ENCODE measurements at places on chromosomes 5 and 9.

DNA sequence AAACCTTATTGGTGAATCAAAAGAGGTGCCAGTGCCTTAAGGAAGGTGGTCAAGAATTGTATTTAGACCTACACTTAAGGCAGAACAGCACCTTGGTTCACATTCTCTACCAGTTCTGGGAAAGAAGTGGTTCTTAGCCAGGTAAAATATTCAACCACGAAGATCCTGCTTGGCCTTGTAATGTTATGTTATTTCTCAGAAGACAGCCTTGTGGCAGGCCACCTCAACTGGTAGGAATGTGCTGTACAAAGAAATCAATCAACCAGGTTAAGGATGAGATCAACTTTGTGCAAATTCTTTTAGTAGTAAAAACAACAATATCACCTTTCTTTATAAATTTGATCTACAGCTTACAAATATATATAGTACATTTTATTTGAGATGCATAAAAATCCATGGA is 246.8 kb downstream of the ARRDC3 start:
- DNase-seq, result no peak

- no peak for DNase-seq
Measured at GRCh38 chr5:177361418-177362291, 3.9 kb downstream of the RGS14 start.

- no peak for DNase-seq
Measured at GRCh38 chr5:52784737-52785136, 3.0 kb upstream of the ITGA1 start.

- DNase-seq, result no peak
Measured at GRCh38 chr5:138905541-138905940, 30.4 kb upstream of the LRRTM2 start.

GRCh38 chr9:37406603-37407401 is 15.7 kb upstream of the GRHPR start:
- no peak for DNase-seq

DNA sequence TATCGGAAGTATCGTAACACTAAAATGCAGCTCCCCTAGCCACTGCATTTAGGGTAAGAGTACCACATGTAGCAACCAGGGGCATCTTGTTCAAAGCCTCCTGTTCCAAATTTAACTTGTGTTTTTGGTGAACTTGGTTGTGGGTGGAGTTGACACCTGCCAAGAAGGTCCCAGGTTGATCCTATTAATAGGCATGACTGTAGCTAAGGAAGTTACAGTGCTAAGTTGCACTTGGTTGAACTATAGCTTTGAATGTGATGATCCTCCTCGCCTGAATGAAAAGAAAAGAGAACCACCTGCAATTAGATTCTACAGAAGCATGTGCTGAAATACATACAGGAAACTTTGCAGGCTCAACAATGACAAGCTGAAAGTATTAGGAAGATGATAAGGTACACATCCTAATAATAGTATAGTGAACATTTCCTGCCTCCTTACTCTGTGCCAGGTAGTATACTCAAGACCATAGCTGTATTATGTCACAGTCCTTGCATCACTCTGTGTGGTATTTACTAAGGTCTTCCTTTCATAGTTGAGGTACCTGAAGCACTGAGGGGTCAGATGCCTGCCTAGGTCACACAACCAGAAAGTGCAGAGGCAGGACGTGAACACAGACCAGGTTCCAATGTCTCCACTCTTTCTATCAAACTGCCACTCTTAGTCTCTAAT is 64.5 kb upstream of the PIP5K1B start:
- DNase-seq, result no peak

- peak; percentile 77 for DNase-seq
Measured at GRCh38 chr9:124259158-124259808, 1.5 kb downstream of the NEK6 start.

DNA sequence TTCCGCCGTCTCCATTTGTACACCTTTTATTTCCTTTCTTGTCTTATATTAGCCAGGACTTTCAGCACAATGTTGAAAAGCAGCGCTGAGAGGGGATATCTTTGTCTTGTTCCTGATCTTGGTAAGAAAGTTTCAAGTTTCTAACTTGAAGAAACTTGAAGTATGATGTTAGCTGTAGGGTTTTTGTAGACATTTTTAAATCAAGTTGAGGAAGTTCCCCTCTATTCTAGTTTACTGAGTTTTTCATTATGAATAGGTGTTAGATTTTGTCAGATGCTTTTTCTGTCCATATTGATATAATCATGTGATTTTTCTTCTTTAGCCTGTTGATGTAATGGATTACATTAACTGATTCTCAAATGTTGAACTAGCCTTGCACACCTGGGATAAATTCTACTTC is 425.7 kb downstream of the PIK3R1 start:
- DNase-seq, result no peak

DNA sequence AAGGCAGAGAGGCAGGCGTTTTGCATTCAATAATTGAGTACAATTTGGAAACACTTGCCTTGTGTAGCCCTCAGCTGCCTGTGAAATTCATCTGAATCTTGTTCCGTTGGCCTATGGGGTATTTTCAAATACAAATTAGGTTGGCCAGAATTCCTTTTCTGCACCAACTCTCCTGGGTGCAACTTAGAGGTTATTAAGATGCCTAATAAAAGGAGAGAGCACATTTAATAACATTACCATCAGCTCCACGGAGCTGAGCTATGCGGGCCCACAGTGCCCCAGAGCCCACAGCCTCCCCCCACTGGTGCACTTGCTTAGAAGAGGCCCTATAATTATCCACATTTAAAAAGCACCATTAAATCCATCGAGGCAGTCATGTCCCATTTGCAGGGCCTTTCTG is 367.6 kb upstream of the CLINT1 start:
- no peak for DNase-seq

DNA sequence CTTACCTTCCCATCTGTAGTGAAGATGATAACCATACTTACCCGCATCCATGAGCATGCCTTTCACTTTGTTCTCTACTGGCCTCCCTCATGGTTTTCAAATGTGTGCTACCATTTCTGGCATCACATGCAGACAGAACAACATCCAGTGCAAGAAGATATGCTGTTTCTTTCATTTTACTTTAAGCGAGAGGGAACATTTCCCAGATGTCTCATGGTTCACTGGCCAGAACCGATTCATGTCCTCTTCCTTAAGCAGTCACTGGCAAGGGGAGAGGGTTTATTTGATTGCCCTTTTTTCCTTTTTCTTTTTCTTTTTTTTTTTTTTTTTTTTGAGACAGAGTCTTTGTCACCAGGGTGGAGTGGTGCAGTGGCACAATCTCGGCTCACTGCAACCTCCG is 37.7 kb downstream of the ARRDC3 start:
- DNase-seq, result no peak

GRCh38 chr5:145859897-145860296 is 12.9 kb downstream of the GRXCR2 start:
- no peak for DNase-seq

GRCh38 chr9:87883990-87884389 is 1.3 kb downstream of the SPATA31E1 start:
- no peak for DNase-seq

DNA sequence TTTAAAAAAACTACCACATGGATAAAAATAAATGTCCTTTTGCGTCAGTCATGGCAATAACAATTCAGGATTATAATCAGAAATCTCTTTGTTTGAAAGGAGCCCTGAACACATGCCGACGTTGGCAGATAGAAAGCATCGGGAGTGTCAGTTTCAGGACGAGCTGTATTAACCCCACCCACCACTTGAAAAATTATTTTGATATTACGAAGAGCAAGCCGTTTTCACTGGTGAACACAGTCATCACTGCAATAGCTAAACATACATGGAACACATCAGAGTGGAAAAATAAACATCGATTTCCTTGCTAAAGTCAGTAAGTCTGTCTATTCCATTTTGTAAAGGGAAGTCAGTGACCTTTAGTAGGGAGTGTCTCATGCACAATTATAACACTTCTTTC is 266.4 kb upstream of the FBXL7 start:
- DNase-seq, result no peak

GRCh38 chr9:137067860-137068538 is 2.4 kb downstream of the SAPCD2 start:
- peak; percentile 76 for DNase-seq

- no peak for DNase-seq
Measured at GRCh38 chr5:137441476-137441875, 57.6 kb downstream of the SPOCK1 start.

GRCh38 chr5:80043187-80043586 is 8.0 kb downstream of the THBS4 start:
- DNase-seq, result no peak

DNA sequence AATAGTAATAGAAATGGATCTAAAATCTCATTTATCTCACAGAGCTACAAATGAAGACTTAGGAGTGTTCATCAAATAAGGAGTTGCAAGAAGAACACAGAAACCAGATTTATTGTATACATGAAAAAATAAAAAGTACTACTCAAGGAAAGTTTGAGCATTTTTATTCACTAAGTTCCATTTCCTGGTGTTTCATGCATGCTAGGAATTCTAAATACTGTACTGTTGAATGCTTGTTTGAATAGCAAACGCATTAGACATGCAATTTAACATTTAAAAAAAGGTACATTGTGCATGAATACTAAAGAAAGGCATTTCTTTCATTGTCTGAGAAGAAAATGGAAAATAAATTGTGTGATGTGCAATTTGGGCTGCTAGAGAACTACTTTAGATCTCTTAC is 52.1 kb downstream of the C6 start:
- DNase-seq, result no peak

DNA sequence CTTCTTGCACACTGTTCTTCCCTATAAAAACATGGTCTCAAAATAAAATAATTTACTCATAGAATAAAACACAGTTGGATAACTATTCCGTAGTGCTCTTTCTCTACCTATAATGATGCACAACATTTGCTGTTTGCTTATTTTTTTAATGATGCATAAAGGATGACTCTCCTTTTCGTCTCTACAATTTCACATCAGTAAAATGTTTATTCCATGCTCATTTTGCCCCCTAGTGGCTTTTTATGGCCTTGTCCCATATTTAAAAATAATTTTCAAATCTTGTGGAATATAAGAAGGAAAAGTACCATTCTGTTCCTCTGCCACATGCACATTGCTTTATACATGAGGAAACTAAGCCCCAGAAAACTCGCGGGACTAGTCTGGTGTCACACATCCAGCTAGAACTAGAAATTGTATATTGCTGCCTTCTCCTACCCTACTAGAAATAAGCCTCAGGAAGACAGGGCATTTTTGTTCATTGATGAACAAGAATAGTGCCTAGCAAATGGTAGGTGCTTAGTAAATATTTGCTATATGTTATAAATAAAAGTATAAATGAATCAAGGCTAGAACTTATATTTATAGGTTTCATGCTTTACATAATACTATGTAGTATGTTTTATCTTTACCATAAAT is 12.7 kb downstream of the KCTD16 start:
- no peak for DNase-seq

DNA sequence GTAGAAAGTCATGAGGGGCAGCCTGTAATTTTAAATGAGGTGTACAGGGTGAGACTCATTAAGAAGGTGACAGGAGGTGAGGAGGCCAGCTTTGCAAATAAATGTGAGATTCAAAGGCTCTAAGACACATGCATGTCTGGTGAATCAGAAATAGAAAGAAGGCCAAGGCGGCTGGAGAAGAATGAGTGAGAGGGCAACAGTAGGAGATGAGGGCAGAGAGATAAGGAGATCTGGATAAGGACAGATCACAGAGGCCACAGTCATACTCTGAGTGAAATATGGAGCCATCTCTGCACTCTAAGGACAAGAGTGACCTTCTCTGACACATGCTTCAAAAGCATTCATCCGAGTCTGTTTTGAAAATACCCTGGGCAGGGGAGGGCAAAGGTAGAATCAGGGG is 90.7 kb downstream of the RAD23B start:
- DNase-seq, result no peak

DNA sequence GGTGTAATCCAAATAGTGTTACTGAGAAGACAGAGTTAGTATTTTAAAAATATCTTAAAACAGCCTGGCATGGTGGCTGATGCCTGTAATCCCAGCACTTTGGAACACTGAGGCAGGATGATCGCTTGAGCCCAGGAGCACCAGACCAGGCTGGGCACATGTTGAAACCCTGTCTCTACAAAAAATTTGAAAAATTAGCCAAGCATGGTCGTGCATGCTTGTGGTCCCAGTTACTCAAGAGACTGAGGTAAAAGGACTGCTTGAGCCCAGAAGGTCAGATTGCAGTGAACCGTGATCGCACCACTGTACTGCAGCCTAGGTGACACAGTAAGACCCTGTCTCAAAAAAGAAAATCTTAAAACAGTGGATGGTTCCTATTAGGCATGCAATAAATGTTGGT is 12.4 kb downstream of the IFNA1 start:
- no peak for DNase-seq

DNA sequence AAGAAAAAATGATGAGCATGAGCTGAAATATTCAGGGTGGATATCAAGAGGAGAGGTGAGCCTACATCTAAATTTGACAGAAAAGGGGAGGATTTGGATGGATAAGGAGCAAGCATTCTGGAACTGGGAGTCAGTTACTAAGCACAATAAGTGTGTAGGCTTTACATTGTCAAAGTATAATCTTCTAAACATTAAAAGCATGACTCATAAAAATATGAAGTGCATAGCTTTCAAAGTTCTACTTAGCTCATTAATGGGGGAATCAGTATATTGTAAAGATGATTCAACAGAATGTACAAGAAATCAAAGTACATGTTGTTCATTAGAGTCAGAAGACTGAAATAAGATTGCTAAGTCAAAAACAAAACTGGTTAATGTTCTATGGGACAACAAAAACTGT is 248.0 kb upstream of the GAS1 start:
- DNase-seq, result no peak

DNA sequence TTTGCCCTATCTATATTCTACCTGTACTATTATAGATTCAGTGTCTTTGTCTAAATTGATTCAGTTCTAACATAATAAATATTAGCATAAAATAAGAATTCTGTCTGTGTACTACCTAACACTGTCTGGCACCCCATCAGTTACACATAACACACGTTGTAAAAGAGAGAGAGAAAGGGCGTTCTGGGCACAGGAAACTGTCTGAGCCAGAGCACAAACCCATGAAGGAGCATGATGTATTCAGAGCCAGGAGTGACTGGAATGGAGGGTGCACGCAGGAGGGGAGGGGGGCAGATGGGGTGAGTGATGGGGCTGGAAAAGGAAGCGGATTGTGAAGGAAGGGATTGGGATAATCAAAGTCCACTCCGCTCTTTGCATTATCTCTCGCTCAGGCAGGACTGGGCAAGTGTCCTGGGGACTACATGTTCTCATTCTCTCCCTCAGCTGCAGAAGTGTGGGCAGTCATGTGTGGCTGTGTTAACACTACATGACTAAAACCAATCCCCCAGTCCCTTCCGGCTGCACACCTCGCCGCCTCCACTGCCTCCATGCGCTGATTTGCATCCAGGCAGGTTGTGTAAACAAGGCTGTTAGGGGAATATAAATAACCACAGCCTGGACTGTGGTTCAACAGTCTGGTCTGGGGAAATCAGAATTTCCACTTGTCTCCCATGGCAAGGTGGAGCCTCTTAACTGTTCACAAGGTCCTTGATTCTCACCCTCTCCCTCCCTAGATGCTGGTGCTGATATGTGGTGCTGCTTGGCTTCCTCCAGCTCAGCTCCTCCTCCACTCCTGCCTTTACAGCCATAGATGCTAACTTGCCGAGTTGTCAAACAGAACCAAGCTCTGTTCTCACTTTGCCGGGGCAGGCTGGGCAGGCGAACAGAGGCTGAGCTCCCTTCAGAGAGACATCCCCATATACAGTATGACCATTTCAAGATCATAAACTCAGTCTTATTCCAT is 367.5 kb upstream of the BRINP1 start:
- no peak for DNase-seq

- no peak for DNase-seq
Measured at GRCh38 chr5:62144401-62145022, 161.5 kb upstream of the KIF2A start.

Data from left hindlimb (tissue), 1 donor.